A673 (cell line): ENCODE measurements at places on chromosomes 7 and 10. TPM values are rescaled to one million over a fixed set of nuclear protein-coding genes. Genes with fewer than 3 reads are reported as not detected.
A peak's percentile ranks its signal among the peaks of the same experiment; 100 is the strongest.

- no peak overlapping the region for H3K27ac ChIP-seq
- no peak for DNase-seq
- no peaks in the 10 kb centered on the region for H3K27me3 ChIP-seq
- peaks cover 23% of the 10 kb centered on the region for H3K36me3 ChIP-seq
- no peak overlapping the region for H3K4me3 ChIP-seq
These were observed 12.3 kb downstream of the CISD1 start for GRCh38 chr10:58281092-58281752.

GRCh38 chr10:98967601-98968000 lies 268.1 kb downstream of the HPSE2 start:
- no peaks in the 10 kb centered on the region for H3K36me3 ChIP-seq
- H3K27me3 ChIP-seq, result no peaks in the 10 kb centered on the region
- no peaks in the 10 kb centered on the region for H3K4me1 ChIP-seq
- no peak overlapping the region for H3K4me3 ChIP-seq
- no peak for DNase-seq

- H3K27me3 ChIP-seq, result no peaks in the 10 kb centered on the region
- peaks cover 10% of the 10 kb centered on the region for H3K36me3 ChIP-seq
- H3K4me1 ChIP-seq, result no peaks in the 10 kb centered on the region
- peak within 1 kb of the TSS; percentile 88 for H3K27ac ChIP-seq
- peak within 1 kb of the TSS; percentile 94 for H3K4me3 ChIP-seq
These were observed at the start of gene ORC5 for GRCh38 chr7:104207731-104208420. ORC5 (minus strand) TSS chr7:104208013; CDS start chr7:104207904, 109 bp downstream.

Gene FHIP2A
- total RNA-seq, result 14.0 and 14.4 TPM in 2 replicates

Gene UCMA
- total RNA-seq, result not detected in 2 replicates

DNA sequence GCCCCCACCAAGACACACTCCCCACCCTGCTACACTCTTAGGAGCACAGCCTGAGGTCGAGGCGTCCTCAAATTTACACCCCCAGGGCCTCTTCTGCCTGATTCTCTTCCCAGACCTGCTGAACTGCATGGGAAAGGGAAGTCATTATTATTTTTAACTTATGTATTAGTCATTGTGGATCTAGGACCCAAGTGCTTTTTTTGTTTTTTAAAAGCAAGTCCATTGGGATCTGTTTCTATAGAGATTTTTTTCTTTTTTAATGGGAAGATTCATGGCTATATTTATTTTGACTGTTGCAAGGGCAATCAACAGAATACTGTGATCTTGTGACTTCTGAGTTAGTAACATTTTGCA lies 203.8 kb downstream of the ZMYND11 start:
- no peaks in the 10 kb centered on the region for H3K27me3 ChIP-seq
- DNase-seq, result no peak
- no peak overlapping the region for H3K4me3 ChIP-seq
- no peak overlapping the region for H3K27ac ChIP-seq

- H3K4me1 ChIP-seq, result peaks cover 5% of the 10 kb centered on the region
- no peaks in the 10 kb centered on the region for H3K27me3 ChIP-seq
- H3K27ac ChIP-seq, result no peak overlapping the region
- no peaks in the 10 kb centered on the region for H3K36me3 ChIP-seq
- H3K4me3 ChIP-seq, result no peak overlapping the region
These were observed 99.6 kb downstream of the C10orf90 start for GRCh38 chr10:126570621-126571602.

Gene ACTA2
- total RNA-seq, result 52.2 and 78.4 TPM in 2 replicates

GRCh38 chr10:3778692-3779157 lies 6.3 kb downstream of the KLF6 start:
- DNase-seq, result no peak
- no peaks in the 10 kb centered on the region for H3K27me3 ChIP-seq
- no peak overlapping the region for H3K4me3 ChIP-seq
- peaks cover 59% of the 10 kb centered on the region for H3K4me1 ChIP-seq
- H3K36me3 ChIP-seq, result peaks cover 70% of the 10 kb centered on the region
- peak overlapping the region; percentile 6 for H3K27ac ChIP-seq

Gene SLC26A4
- 0.33 TPM in 1 of 2 replicates, not detected in the other for total RNA-seq

- no peak overlapping the region for H3K4me3 ChIP-seq
- DNase-seq, result no peak
- no peaks in the 10 kb centered on the region for H3K27me3 ChIP-seq
- H3K36me3 ChIP-seq, result no peaks in the 10 kb centered on the region
These were observed 251.1 kb upstream of the KAT6B start for GRCh38 chr10:74575191-74575720.

Gene TDRD1
- total RNA-seq, result not detected in 2 replicates

GRCh38 chr7:139693651-139694388 lies 84.0 kb downstream of the HIPK2 start:
- no peaks in the 10 kb centered on the region for H3K36me3 ChIP-seq
- DNase-seq, result no peak
- H3K27me3 ChIP-seq, result no peaks in the 10 kb centered on the region
- no peak overlapping the region for H3K27ac ChIP-seq
